ENCODE measurements at places on chromosomes 13 and 19.

- DNase-seq: no peak
Observed at GRCh38 chr19:43779820-43780219, 953 bp downstream of the KCNN4 start.

- DNase-seq: no peak
Observed at GRCh38 chr19:51194527-51195315, 30.2 kb upstream of the CD33 start.

DNA sequence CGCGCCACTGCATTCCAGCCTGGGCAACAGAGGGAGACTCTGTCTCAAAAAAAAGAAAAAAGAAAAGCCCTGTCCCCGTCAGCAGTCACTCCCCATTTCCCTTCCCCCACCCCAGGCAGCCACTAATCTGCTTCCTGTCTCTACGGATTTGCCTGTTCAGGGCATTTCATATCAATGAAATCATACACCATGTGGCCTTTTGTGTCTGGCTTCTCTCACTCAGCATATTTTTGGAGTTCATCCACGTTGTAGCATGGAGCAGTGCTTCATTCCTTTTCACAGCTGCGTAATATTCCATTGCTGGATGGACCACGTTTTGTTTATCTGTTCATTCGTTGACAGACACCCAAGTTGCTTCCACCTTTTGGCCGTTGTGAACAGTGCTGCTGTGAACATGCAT, 36.1 kb upstream of the KLF2 start:
- no peak for DNase-seq

DNA sequence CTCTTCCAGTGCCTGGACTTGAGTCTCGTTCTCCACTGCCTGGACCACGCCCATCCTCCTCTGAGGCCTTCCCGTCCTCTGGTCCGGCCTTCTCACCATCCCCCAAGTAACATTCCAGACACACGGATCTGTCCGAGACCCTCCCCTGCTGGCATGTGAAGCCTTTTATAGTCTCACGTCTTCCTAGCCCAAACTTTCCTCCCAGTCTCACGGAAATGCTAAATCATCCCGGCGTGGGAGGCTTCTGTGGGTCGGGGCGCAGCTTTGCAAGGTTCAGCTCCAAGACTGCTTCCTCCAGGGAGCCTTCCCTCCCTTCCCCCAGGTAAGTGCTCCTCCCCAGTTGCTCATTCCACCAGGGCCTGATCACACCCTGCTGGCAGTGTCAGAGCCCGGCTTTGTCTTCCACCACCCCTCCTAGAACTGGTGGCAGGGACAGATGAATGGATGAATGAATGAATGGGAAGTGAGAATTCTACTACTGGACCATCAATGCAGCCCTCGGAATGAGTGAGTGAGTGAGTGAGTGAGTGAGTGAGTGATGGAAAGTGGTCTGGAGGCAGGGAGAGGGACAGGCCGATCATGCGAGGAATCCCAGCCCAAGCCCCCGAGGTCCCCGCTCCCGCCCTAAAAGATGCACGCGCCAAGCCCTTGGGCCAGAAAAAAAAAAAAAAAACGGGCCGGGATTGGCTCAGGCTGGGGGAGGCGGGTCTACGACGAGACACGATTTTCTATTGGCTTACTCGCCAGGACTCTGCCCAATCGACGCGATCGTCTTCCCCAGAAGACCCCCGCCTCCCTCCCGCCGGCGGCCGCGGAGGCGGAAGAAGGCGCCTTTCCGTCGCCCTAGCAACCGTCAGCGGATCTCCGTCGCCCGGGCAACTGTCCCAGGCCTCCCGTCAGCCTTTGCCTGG, 9.3 kb downstream of the EPHX3 start:
- peak; percentile 83 for DNase-seq

- peak; percentile 1 for DNase-seq
Observed at GRCh38 chr19:23527797-23528196, 132.5 kb upstream of the ZNF91 start.

- DNase-seq: no peak
Observed at GRCh38 chr19:2952953-2953481, 8.2 kb upstream of the ZNF77 start.

DNA sequence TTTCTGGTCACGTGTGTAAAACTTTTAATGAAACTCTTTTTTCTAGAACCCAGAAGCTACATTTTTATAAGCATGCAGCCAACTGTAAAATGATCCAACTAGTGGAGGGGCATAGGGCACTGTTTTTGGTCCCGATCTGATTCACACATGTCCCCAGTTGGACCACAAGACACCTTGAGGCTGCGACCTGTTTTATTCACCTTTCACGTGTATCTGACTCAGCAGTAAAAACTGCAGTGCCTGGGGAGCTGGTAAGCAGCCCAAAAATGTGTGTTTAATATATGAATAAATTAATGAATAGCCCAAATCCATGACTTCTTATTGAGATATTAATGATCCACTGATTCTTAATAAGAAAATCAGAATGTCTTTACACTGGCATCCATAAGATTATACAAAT, 140.4 kb downstream of the COL4A1 start:
- DNase-seq: no peak

- DNase-seq: no peak
Observed at GRCh38 chr13:77351315-77351714, 24.4 kb upstream of the MYCBP2 start.

- DNase-seq: no peak
Observed at GRCh38 chr19:46357846-46358583, 11.1 kb downstream of the PPP5C start.

DNA sequence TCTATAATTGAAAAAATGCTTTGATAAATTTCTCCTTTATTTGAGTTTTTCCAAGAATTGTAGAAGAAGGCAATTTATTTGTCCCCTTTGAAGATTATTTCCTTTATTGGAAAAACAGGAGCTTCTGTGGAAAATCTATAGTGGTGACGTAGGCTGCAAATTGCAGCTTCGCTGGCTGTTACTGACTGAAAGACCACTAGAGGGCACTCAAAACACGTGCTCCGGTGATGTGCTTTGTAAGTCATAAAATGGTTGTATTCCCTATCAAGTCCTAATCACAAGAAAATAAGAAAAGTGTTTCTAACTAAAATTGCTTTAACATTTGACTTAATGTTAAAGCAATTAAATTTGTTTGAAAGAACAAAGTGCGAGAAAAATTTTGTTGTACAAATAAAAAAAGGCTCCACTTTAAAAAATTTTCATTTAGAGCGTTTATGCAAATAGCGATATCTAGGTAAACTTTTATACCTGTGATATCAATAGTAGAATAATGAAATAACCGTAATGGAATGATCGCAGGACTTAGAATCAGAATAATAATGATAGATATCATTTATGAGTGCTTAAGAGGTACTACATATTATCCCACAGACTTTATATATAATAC, 638.2 kb upstream of the SPRY2 start:
- peak; percentile 32 for DNase-seq

DNA sequence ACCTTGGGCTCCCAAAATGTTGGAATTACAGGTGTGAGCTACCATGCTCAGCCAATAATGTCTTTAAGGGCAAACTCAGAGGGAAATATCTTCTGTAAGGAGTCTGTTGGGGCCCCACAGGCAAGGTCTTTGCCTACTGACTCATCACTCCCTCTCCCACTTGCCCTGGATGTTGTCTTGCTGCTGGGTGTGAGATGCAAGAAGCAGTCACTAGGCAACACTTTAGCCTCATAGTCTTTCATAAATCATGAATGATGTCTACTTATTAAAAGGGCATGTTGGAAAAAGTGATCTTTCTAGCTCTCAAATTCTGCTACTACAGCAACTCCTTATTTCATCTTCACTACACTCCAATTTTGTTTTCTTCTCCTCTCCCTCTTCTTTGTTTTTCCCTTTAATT, 34.6 kb upstream of the SLC10A2 start:
- DNase-seq: no peak

GRCh38 chr13:110713981-110714796, 689 bp downstream of the ING1 start:
- DNase-seq: peak; percentile 76

DNA sequence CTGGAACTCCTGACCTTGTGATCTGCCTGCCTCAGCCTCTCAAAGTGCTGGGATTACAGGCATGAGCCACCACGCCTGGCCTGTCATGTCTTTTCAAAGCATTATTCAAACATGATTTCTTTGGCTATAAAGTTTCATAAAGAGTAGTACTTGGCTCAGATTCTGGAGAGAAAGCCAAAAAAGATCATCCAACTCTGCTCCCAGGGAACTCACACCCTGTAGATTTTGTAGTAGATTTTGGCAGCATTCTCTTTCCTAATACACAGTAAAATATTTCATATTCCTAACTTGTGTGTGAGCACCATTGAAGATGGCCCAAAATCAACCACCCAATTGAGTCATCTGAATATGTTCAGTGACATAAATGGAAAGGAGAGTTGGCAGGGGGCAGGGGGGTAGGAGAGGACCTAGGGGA, 48.4 kb downstream of the CAB39L start:
- no peak for DNase-seq

GRCh38 chr19:42370626-42371175, 19.4 kb downstream of the CNFN start:
- DNase-seq: no peak

- DNase-seq: no peak
Observed at GRCh38 chr13:40356011-40356410, 310.4 kb downstream of the FOXO1 start.

DNA sequence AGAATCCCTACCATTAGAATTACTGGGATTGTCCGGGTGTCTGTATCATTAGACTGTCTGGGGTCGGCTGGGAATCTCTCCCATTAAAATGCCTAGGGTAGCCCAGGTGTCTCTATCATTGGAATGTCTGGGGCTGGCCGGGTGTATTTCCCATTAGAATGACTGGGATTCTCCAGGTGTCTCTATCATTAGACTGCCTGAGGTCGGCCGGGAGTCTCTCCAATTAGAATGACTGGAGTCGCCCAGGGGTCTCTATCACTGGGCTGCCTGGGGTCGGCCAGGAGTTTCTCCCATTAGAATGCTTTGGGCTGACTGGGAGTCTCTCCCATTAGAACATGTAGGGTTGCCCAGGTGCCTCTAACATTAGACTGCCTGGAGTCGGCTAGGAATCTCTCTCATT, 1560.7 kb downstream of the UQCRFS1 start:
- no peak for DNase-seq

- no peak for DNase-seq
Observed at GRCh38 chr13:109654341-109655205, 131.8 kb downstream of the IRS2 start.

- no peak for DNase-seq
Observed at GRCh38 chr19:15161028-15161984, 39.5 kb downstream of the NOTCH3 start.

DNA sequence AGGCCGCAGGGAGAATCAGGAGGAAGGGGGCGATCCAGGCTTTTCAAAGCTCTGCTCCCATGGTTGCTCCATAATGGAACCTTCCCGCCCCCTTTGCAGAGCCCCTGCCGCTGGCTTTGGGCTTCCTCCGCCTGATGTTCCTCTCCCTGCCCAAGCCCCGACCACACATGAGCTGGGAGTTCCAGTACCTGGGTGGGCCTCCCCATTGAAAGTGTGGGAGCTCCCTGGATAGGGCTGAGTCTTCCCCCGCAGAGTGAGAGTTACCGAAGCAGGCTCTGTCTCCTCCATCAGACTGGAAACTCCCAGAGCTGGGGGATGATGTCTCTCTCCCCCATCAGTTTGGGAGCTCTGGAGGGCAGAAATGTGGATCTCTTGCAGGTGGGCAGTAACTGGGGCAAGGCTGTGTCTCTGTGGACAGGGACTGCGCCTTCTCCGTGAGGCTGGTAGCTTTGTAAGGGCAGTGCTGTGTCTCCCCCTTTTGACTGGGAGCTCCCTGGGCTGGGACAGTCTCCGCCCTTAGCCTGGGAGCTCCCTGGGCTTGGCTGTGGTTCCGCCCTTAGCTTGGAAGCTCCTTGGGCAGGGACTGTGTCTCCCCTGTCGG, 722 bp downstream of the DCAF15 start:
- no peak for DNase-seq

DNA sequence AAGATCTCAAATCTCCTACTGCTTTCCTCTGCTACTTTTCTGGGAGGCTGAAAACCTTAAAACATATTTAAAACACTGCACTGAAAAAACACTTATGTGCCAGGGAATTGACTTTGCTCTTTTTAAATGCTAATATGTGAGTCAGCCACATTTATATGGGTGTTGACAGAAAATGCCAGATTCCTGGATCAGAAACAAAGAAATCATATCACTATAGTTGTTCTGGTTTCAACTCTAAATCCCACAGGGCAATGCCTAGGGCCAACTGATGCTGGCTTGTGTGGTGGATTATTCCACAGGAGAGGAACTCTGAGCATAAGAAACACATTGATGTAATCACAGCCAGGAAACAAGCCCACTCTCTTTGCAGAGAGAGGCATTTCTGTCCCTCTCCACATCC, 1439.0 kb upstream of the SPRY2 start:
- DNase-seq: no peak

- DNase-seq: no peak
Observed at GRCh38 chr13:77896536-77896935, 22.1 kb downstream of the EDNRB start.

DNA sequence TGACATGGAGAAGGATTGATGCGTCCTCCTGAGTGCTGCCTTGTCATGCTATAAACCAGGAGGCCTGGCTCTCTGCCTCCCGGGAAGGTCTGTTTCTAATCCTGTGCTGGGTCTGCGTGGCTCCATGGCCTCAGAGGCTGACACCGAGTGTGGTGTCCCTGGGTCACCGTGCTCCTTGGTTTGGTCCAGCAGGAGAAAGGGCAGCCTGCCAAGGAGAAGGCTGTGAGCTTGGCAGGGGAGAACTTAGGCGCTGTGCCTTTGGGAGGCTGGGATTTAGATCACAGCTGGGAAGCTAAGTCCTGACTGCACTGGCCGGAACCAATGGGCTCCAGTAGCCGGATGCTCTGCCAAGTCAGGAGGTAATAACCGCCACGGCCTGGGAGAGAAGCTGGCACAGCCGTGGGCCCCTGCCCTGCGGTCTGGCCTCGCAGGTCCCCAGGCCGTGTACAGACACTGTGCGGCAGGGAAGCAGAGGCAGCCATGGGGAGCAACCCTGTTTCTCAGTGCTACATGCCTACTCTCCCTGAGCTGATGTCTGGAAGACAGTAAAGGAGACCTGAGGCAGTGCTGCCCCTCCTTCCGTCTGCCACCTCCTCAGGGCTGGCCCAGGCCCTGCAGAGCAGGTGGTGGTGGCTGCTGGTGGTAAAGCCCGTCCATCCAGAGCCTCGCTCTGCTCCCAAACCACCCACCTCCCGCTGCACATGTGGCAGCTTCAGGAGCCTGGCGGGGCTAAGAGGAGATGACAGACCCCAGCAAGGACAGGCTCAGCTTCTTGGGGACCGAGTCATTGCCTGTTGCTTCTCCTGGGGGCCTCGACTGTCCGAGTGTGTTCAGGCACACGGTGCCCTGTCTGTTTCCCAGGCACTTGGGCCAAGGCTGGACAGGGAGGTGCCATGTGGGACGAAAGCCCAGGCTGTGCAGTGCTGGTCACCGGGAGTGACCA, 44.9 kb downstream of the C13orf46 start:
- no peak for DNase-seq
